Stimulated activated CD8-positive, alpha-beta memory T cell treated with anti-CD3 and anti-CD28 coated beads, Interleukin-15, amount 100 ng/mL, for 24 hours (primary cell): ENCODE measurements at places on chromosomes 1 and 21.

DNA sequence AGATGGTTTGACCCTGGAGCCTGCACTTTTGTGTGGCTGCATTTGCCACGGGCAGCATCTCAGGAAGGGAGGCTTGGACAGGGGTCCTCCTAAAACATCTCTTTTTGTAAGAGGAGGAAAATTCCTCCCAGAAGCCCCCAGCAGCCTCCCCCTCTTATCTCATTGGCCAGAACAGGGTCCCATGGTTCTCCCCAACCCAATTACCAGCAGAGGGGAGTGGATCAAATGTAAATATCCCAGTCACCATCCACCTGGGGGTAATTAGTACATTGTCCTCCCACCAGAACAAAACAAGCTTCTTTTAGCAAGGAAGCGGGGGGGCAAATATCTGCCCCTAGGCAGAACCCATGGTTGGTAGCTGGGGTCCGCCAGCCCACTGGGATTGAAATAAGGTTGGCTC, 44.7 kb upstream of the TENT5B start:
- DNase-seq, result no peak

DNA sequence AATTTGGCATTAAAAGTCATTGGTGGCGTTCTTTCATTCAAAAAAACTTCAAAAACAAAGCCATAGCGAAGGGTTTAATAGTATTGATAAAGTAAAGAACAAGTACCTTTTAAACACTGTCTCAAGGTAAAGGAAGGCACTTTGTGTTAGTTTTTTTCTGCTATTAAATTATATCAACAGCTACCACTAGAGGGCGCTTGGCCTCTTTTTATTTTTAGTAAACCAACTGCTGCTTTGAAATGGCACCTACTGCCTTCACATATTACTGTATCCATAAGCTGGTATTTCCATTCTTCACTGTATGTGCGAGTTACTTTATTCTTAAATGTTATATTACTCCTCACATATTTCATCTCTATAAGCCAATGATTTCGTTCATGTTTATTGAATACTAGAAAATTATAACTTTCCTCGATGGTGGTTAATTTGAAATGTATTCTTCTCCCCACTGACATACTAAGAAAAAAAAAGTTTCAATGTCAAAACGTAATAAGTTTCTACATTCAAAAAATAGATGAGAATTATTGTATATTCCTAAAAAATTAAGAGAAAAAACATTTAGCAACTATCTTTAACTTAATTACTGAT, 125.7 kb upstream of the CXADR start:
- no peak for DNase-seq

- no peak for DNase-seq
Measured at GRCh38 chr1:227780101-227781044, 35.1 kb upstream of the PRSS38 start.

DNA sequence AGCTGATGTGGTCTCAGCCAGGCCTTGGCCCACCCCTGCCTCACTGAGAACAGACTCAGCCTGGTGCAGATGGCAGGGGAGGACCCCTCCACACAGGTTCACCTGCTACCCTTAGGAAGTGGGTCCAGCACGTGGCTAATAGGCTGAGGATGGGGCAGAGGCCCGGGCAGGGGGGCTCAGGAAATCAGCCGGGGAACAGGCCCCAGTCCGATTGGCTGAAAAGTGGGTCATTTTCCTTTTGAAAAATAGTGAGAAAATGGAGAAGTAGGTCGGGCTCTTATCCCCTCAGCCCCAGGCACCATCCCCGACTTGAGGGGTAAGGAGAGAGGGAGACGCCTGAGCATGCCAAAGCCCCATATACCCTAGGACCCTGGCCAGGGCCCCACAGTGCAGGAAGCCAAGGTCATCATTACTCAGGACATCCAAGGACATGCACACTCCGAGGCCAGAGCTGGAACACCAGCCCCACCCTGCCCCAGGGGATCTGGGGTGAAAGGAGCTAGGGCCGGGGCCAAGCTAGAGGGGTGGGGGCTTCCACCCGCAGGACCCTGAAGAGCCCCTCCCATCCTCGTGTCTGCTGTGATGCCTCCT, 11.0 kb downstream of the DLGAP3 start:
- DNase-seq, result no peak

DNA sequence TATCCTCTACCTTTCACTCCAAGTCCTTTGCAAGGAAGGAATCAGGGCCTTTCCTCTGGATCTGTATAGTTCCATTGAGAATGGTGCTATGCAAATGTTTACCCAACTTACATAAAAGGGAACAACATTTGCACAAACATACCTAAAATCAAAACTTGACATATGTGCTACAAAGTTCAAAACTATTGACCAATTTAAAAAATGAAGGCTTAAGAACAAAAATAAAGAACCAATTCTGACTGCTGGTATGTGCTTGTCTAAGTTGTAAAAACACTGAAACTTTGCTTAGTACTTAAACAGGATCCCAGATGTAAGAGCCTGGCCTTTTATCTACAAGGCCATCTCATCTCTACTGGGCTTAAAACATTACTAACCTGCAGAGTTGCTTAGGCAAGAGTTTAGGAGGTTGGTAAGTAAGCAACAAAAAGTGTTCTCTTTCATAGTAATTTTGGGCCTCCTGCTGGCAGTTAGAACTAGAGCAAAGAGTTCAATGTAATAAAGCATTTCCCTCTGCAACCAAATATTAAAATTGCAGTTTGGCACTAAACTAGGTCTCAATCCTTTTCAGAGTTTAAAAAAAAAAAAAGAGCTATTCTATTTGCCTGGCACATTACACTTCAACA, 2.0 kb downstream of the SCMH1 start:
- no peak for DNase-seq

DNA sequence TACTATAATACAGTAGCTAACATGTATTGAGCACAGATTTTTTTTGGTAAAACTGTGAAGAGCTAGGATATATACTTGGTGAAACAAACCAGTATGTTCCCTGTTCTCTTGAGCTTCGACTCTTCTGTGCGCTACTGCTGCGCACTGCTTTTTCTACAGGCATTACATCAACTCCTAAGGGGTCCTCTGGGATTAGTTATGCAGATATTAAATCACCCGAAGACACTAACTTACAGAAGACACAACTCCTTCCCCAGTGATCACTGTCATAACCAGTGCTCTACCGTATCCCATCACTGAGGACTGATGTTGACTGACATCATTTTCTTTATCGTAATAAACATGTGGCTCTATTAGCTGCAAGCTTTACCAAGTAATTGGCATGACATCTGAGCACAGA, 24.7 kb downstream of the LGALS8 start:
- no peak for DNase-seq

- peak; percentile 48 for DNase-seq
Measured at GRCh38 chr1:207825719-207826556, 74.1 kb downstream of the CD46 start.

DNA sequence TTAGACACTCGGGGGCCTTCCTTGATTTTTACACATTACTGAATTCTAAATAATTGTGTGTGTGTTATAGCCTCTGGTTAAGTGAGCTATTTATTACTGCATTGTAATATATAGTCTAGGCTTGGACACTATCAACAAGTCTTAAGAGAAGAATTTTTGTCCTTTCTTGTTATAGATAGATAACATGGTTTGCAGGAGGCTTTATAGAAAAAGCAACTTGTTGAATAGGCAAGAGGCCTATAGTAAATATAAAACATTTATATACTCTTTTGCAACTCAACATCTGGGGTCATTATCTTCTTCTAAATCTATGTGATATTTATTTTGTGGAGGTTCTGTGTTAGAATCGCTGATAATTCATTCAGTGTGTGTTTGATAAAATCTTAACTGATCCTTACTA, 293.8 kb downstream of the NFIA start:
- no peak for DNase-seq

DNA sequence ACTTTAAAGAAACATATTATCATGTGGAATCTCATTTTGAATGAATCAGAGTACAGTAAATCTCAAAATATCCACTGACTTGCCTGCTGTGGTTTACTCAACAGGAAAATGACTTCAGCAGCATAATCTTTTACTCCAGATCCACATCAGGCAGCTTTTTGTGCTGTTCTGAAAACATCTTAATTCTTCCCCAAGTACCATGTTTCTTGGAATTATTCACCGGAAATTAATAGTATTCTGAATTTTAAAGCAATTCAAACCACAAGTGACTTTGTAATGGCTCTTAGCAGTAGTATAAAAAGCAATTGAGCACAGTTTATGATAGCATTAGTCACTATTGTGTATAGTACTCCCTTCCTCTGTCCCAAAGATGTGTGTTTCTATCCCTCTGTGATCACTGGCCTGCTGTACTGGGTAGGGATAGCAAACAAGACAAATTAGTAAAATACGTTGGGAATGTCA, 64.2 kb upstream of the ERRFI1 start:
- no peak for DNase-seq

- no peak for DNase-seq
Measured at GRCh38 chr1:156214024-156214748, 1.4 kb downstream of the PMF1 start.

GRCh38 chr1:9621032-9621431, 30.5 kb upstream of the PIK3CD start:
- DNase-seq, result no peak

DNA sequence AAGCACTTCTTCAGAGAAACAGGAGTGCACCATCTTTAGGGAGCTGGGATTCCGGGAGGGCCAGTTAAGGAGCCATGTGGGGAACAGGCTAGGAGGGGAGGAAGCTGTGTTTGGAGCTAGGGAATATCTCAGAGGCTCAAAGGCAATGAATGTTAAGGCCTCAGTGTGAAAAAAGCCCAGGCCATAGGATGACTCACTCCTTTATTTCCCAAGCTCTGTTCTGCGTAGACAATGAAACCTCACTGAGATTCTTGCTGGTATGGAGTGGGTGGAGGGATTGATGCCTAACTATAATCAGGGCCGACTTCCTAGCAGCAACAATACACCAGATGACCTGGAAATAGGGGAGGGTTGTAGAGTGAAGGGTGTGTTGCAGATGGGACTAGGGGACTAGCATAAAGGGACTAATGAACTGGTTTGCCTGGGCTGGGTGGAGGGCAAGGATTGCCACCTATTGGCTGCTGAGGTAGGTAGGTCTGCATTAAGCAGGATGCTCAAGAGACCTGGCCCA, 2.1 kb downstream of the GNAT2 start:
- no peak for DNase-seq

DNA sequence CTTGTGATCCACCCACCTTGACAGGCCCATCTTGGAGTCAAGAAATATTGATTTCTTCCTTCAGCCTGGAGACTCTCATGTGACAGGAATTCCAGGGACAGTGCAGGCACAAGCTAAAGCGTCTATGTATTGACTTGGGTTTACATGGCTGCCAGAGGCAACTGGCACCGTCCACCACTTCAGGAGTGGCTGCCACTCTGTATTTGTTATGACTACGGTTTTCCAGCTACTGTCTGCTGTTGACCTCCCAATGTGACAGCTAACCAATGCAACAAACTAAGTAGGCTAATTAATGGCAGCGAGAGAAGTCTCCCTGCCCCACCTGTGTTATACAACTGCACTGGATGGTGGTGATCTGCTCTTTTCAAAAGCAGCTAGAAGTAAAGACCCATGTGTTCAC, 56.9 kb downstream of the CD58 start:
- DNase-seq, result no peak

DNA sequence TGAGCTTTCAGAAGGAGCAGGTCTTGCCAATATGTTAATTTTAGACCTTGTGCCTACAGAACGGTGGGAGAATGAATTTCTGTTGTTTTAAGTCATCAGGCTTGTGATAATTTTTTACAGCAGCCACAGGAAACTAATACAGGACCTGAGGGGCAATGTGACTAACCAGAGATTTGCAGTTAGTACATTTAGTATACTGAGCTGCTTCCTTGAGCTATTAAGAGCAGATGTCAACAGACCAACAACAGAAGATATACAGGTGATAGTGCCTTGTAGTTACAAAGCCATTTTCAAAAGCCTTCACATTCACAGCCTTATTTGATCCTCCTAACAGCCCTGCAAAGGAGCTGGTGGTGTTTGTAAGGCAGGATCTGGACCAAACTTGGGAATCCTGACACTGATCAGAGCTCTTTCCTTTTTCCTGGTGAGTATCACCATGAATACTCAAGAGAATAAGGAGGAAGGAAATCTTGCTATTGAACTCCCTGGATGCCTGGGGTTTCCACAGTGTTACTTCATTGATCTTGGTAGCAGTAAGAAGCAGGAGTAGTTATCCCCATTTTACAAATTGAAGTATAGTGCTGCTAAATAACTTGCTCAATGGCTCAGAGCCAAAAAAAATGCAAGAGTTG, 4.7 kb upstream of the SLAMF1 start:
- DNase-seq, result no peak

GRCh38 chr1:23247276-23247675, 30.0 kb upstream of the HTR1D start:
- DNase-seq, result no peak

- no peak for DNase-seq
Measured at GRCh38 chr1:54403405-54403804, 2.8 kb downstream of the SSBP3 start.

DNA sequence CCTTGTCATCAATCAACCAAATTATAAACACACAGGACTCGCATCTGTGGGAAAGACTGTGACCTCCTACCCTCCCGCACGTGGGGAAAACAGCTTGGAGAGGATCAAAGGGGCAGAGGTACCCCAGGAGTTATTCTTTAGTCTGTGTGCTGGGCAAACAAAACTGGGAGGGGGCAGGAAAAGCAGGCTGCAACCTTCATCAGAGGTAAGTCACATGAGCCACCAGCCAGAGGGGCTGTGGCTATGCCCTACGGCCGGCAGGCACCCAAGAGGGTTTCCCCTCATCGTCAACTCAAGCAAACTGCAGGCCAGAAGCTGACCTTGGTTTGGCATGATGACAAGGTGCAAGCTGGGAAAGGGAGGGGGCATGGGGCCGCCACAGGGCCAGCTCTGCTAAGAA, 12.5 kb downstream of the SMIM12 start:
- no peak for DNase-seq

GRCh38 chr1:166040202-166040997, 126.4 kb downstream of the FAM78B start:
- no peak for DNase-seq

- DNase-seq, result no peak
Measured at GRCh38 chr21:26833460-26833939, 11.7 kb downstream of the ADAMTS1 start.

GRCh38 chr1:150165622-150166612, 16.2 kb downstream of the PLEKHO1 start:
- no peak for DNase-seq

DNA sequence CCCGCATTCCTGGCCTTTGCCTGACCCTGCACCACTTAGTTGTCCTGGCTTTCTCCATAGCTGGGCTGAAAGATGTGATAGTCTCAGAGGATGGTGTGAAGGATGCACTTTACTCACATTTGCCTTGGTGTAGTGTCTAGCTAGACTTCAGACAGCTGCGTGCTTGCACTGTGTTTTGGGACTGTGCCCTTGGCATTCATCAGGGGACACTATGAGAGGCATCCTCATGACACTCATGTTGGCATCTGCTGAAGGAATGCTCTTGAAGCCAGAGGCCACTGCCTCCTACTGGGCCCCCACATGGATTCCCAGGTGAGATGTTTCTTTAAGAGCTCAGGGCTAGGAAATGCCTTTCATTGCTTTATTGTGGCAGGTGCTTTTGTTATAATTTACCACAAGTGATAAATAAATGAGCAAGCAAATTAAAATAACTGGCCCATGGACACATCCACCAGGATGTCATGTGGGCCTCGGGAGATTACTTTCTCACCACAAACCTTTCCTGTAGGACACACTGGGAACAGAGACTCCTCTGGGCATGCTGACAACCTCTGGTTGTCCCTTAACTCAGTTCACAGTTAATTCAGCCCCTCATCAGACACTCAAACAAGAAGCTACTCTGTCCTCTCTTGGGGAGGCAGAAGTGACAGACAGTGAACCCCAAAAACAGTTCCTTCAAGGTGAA, 99.4 kb upstream of the SPATA6 start:
- DNase-seq, result no peak

- DNase-seq, result no peak
Measured at GRCh38 chr1:201229771-201230635, 39.4 kb downstream of the IGFN1 start.
